ENCODE measurements at places on chromosomes 1 and 21. TPM values are rescaled to one million over a fixed set of nuclear protein-coding genes. Genes with fewer than 3 reads are reported as not detected.

CD247 gene
- 0.42 TPM for total RNA-seq

BARHL2 gene
- not detected for total RNA-seq

OR2T33 gene
- total RNA-seq = not detected

SLAMF9 gene
- 0.45 TPM for total RNA-seq

TLCD4 gene
- total RNA-seq = 13.1 TPM

CA14 gene
- not detected for total RNA-seq

FCER1A gene
- not detected for total RNA-seq

SRSF11 gene
- total RNA-seq = 66.8 TPM

KRTAP21-2 gene
- not detected for total RNA-seq

CELA3B gene
- total RNA-seq = not detected

FAM167B gene
- total RNA-seq = 0.59 TPM

RIIAD1 gene
- total RNA-seq = not detected

AADACL4 gene
- total RNA-seq = not detected

STYXL2 gene
- not detected for total RNA-seq

SMPDL3B gene
- 1.1 TPM for total RNA-seq
